ENCODE measurements at places on chromosomes 11 and 22.

DNA sequence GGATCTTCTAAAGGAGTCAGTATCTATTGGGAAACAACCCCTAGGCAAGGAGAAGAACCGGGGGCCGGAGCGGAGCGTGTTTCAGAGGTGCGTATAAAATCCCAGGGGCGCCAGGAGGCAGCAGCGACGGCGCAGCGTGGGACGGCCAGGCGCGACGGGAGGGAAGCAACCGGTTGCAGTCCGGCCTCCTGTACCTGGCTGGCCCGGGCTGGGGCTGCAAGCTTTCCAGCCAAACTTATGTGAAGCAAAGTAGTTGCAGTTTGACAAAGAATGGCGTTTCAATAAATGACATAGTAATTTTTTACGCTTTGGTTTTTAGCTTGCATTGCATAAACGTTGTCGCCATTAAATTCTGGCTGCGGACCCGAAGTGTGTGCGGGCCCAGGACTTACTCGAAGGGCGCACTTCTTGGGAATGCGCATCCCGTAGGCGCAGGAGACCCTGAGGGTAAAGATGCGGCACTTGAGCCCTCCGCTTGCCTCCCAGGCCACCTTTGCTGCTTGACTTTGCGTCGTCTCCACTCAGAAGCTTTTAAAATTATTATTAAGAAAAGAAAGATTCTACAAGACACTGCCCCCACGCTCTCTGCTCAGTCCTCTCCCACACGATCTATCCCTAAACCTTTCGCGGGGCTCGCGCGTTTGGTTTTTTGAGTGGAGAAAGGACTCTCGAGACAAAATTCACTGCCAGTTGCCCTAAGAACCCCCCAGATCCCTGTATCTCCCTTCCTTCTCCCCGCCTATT, 1.6 kb upstream of the WT1 start:
- H3K27ac ChIP-seq: no peak overlapping the region
- H3K4me3 ChIP-seq: no peak overlapping the region
- H3K27me3 ChIP-seq: peaks cover 92% of the 10 kb centered on the region
- H3K4me1 ChIP-seq: peaks cover 12% of the 10 kb centered on the region

GRCh38 chr11:22415476-22415875, 77.3 kb downstream of the SLC17A6 start:
- no peaks in the 10 kb centered on the region for H3K4me1 ChIP-seq
- H3K36me3 ChIP-seq: no peaks in the 10 kb centered on the region
- peaks cover 5% of the 10 kb centered on the region for H3K27me3 ChIP-seq
- no peak for ATAC-seq
- no peak overlapping the region for H3K4me3 ChIP-seq

DNA sequence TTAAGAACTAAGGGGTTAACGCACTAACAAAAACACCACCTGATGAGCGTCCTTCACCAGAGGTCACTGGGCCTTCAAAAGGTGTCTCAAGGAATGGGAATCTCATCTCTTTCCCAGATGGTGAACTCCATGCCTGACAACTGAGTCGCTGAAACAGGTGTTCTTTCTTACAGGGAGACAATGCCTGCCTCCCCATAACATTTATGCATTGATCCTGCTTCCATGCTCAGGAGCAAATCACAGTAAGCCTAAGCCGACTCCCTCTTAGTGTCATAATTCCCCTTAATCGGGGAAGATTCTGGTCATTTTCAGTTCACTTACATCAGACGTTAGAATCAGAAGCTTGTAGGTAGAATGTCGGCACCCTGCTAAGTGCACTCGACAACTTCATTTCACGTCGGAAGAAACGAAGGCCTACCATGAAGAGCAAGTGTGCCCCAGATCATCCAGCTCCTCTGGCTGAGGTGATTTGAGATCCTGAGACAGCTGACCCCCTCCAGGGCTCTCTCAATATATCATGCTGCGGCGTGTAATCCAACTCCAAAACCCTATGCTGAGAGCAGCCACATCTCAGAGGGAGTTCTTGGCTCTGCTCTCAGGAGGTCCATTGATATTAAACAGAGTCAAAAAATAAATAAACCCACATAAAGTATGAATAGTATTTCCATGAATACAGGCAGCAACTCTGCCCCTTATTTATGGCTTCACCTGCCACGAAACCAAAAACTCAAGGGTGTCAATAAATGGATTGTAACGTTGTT, 163.1 kb downstream of the LARGE1 start:
- H3K4me1 ChIP-seq: peaks cover 9% of the 10 kb centered on the region
- H3K36me3 ChIP-seq: peaks cover 36% of the 10 kb centered on the region
- no peak overlapping the region for H3K27ac ChIP-seq

DNA sequence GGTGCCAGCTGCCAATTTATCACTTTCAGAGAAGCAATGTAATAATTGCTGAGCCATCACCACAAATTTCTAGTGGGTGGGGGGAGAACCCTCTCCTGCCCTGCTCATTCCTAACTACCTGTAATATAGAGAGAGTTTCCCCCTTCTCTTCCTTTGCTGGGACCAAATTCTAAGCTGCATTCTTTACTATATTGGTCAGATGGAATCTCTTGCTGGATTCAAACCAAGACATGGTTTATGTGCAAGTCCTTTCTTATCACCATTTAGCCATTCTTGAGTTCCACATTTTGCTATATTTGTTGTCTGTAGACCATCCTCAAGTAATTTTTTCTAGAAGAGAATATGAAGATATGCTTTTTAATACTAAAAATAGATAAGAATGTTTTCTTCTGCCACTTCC, 452.1 kb downstream of the MN1 start:
- no peak overlapping the region for H3K27ac ChIP-seq
- no peaks in the 10 kb centered on the region for H3K36me3 ChIP-seq
- peaks cover 13% of the 10 kb centered on the region for H3K27me3 ChIP-seq
- H3K4me3 ChIP-seq: no peak overlapping the region

DNA sequence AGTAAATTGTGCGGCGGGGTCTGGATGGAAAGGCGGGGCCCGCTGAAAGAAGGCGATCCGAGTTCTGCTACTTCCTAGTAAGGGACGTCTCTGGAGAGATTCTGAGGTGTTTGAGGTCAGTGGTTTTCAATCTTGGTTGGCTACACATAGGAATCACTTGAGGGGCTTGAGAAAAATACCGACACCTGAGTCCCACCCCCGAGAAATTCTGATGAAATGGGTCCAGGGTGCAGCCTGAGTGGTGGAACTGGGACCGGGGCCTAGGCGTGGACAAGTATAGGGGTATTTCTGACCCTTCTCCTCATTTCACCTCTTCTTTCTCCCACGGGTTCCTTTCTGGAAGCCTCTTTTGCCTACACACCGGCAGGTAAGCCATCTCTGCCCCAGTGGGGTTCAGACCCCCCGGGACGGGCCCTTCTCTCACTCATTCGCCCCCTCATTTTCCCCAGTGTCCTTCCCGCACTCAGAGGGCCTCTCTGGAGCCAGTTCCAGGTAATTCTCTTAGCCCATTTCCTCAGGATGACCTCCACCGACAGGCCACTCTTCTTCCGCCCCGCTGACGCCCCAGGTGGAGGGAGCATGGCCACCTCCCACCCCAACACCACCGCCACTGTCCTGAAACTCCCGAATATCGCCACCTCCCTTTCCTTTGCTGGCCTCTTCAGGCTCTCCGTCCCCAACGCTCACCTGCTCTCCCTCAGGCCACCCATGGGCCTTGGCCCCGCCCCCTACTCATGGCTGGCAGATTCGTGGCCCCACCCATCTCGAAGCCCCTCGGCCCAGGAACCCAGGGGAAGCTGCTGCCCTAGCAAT, 11.8 kb downstream of the ROBO3 start:
- H3K27ac ChIP-seq: no peak overlapping the region
- ATAC-seq: no peak
- peaks cover 19% of the 10 kb centered on the region for H3K4me1 ChIP-seq
- H3K4me3 ChIP-seq: peak overlapping the region; percentile 77

GRCh38 chr11:77119531-77119936, 8.5 kb upstream of the MYO7A start:
- no peak overlapping the region for H3K27ac ChIP-seq
- H3K27me3 ChIP-seq: peaks cover 21% of the 10 kb centered on the region
- H3K4me3 ChIP-seq: no peak overlapping the region
- no peaks in the 10 kb centered on the region for H3K4me1 ChIP-seq

- H3K4me3 ChIP-seq: no peak overlapping the region
- peaks cover 23% of the 10 kb centered on the region for H3K4me1 ChIP-seq
- ATAC-seq: no peak
- peaks cover 93% of the 10 kb centered on the region for H3K27me3 ChIP-seq
Measured at GRCh38 chr11:31802990-31803812, 7.9 kb downstream of the PAX6 start.

- no peaks in the 10 kb centered on the region for H3K36me3 ChIP-seq
- peaks cover 12% of the 10 kb centered on the region for H3K4me1 ChIP-seq
- ATAC-seq: peak; percentile 89
- peaks cover 87% of the 10 kb centered on the region for H3K27me3 ChIP-seq
Measured at GRCh38 chr11:71240865-71241691, 11.3 kb downstream of the SHANK2 start.

DNA sequence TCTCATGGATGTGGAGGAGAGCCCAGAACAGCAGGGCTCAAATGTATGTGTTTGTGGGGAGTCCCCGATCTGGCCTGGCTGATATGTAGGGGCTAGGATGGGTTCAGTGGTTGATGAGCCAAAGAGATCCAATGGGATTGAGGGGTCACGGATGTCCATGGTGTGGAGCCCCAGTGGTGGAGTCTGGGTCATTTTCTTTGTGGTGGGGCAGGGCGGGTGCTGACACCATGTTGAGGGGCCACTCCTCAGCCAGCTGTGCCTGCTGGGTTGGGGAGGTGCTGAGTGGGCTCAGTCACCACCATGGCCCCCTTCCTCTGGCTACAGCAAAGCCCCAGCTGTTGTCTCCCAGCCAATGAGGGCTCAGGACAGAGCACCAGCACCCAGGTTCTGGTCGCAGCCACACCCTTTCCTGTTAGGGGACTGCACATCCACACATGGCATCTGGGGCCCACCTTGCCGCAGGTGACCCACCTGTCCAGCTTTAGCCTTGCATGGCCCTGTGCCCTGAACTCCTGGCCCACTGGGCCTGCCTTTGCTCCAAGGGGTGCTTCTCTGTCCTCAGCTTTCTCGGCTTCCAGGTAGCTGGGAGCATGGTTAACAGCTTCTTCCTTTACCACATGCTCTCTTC, 3.2 kb upstream of the GNAZ start:
- H3K4me3 ChIP-seq: no peak overlapping the region
- peaks cover 10% of the 10 kb centered on the region for H3K27me3 ChIP-seq
- peaks cover 33% of the 10 kb centered on the region for H3K4me1 ChIP-seq
- H3K36me3 ChIP-seq: no peaks in the 10 kb centered on the region
- no peak for ATAC-seq

GRCh38 chr11:43738600-43739409, 58.3 kb downstream of the HSD17B12 start:
- H3K27ac ChIP-seq: no peak overlapping the region
- H3K36me3 ChIP-seq: peaks cover 65% of the 10 kb centered on the region
- H3K4me1 ChIP-seq: peaks cover 19% of the 10 kb centered on the region

DNA sequence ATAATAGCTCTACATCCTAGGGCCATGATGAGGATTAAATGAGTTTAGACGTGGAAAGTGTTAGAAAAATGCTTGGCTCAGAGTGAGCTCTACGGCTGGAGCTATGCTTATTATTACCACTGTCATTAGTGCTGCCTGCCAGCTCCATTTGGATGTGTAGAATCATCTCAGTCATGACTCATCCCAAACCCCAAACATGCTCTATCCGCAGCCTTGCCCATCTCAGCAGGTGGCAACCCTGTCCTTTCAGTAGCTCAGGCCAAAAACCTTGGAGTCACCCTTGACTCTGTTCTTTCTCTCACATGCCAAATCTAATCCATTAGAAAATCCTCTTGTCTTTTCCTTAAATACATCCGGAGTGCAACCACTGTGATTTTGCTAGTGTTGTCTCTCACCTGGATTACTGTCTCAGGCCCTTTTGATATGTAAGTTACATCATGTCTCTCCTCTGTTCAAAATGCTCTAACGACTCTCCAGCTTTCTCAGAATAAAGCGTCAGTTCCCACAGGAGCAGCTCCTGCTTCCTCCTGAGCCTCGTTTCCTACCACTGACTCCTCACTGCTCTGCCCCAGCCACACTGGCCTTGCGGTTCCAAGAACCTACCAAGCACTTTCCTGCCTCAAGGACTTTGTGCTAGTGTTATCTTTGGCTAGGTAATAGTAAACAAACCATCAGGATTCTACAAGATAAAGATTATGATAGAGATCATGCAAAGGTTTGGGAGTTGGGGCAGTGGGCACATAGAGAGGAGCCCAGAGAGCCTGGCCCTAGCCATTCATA, 10.5 kb upstream of the CHRM1 start:
- ATAC-seq: no peak
- H3K4me1 ChIP-seq: no peaks in the 10 kb centered on the region
- H3K4me3 ChIP-seq: no peak overlapping the region
- H3K27ac ChIP-seq: no peak overlapping the region

DNA sequence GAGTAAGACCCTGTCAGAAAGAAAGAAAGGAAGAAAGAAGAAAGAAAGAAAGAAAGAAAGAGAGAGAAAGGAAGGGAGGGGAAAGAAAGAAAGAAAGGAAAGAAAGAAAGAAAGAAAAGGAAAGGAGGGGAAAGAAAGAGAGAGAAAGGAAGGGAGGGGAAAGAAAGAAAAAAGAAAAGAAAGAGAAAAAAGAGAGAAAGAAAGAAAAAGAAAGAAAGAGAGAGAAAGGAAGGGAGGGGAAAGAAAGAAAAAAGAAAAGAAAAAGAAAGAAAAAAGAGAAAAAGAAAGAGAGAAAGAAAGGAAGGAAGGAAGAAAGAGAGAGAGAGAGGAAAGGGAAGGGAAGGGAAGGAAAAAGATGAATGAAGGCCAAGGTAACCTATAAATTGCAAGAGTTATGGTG, 47.2 kb upstream of the SLC22A12 start:
- ATAC-seq: no peak
- H3K36me3 ChIP-seq: no peaks in the 10 kb centered on the region
- no peak overlapping the region for H3K27ac ChIP-seq

DNA sequence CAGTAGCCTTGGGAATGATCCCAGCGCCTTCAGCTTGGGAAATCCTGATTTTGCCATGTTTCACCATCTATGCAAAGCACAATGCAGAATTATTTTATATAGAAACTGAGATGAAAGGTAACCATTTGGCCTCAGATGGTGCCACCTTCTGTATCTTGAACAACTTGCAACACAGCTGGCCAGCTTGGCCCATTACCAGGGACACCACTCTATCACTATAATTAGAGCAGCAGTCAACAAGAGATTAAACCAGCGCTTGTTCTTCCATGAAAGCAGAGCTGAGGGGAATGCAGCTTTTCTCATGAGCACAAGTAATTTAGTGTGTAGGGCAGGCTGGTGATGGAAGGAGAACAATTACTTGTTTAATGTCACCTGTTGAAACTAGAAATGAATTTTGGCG, 6.7 kb upstream of the ZDHHC13 start:
- H3K36me3 ChIP-seq: no peaks in the 10 kb centered on the region
- H3K27ac ChIP-seq: no peak overlapping the region
- no peak for ATAC-seq
- H3K4me1 ChIP-seq: no peaks in the 10 kb centered on the region
- H3K27me3 ChIP-seq: peaks cover 29% of the 10 kb centered on the region
- no peak overlapping the region for H3K4me3 ChIP-seq

- no peaks in the 10 kb centered on the region for H3K27me3 ChIP-seq
- ATAC-seq: no peak
- H3K4me1 ChIP-seq: peaks cover 10% of the 10 kb centered on the region
- no peak overlapping the region for H3K4me3 ChIP-seq
- no peak overlapping the region for H3K27ac ChIP-seq
Measured at GRCh38 chr11:63622323-63622722, 8.1 kb upstream of the PLAAT3 start.

GRCh38 chr11:2706321-2706720, 6.5 kb upstream of the KCNQ1OT1 start:
- H3K27ac ChIP-seq: no peak overlapping the region
- peaks cover 47% of the 10 kb centered on the region for H3K36me3 ChIP-seq
- H3K4me1 ChIP-seq: peaks cover 16% of the 10 kb centered on the region

- no peak overlapping the region for H3K27ac ChIP-seq
- ATAC-seq: no peak
- H3K4me1 ChIP-seq: peaks cover 18% of the 10 kb centered on the region
- peaks cover 33% of the 10 kb centered on the region for H3K27me3 ChIP-seq
- no peak overlapping the region for H3K4me3 ChIP-seq
Measured at GRCh38 chr11:12088047-12088481, 22.3 kb upstream of the MICAL2 start.
